ENCODE measurements at places on chromosomes 12 and 14.

GRCh38 chr12:76026643-76027063, 4.9 kb downstream of the PHLDA1 start:
- no peak for DNase-seq

DNA sequence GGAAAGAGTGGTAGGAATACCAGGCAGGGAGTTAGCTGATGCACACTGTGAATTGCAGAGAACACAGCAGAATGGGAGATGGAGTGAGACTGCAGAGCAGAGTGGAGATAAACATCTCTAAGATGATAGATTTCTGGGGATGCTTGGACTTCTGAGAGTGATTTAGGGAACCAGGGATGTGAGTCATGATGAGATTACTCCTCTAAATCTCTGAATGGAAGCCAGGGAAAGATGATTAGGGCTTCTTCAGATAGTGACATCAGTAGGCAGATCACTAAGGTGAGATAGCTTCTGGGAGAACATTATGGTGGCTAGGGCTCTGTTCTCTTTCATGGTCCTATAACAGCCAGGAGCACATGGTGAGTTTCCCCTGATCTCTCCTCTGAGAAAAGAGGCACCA, 501.5 kb upstream of the USP15 start:
- no peak for DNase-seq

GRCh38 chr14:23589606-23590005, 11.0 kb upstream of the JPH4 start:
- no peak for DNase-seq

DNA sequence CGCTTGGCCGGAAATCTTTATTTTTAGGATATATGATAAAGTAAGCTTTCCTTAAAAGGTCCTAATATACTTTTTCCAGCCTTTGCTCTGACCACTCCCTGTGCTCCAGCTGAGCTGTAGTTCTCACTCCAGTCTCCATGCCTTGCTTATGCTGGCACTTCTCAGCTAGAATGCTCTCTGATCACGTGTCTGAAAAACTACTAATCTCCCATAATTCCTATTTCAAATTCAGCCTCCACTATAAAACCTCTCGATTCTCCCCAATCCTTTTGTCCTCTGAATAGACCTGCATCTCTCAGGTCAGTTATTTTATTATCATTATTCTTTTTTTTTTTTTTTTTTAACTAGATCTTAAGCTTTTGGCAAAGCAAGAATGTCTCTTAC, 3.7 kb downstream of the BIN2 start:
- no peak for DNase-seq

DNA sequence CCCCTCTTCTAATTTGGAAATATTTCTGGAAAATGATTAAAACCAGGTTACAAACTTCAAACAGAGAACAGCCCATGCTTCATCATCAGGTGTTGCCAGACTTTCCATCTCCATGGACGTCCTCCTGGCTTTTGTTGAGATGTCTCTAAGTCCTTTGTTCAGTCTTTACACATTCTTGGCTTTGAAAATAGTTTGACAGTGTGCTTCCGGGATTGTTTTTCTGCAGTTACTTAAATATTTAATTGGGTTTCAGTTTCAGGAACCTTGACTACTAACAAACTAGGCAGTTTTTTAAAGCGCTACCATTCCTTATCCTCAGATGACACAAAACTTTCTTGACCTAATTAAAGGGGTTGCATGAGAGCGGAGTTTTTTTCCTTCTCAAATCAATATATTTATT, 47.8 kb downstream of the GOLGA5 start:
- DNase-seq = no peak

All from EH (cell line).